ENCODE measurements at places on chromosomes 12 and 14.

- no peak for DNase-seq
These were observed 51.3 kb upstream of the DICER1 start for GRCh38 chr14:95208598-95208997.

DNA sequence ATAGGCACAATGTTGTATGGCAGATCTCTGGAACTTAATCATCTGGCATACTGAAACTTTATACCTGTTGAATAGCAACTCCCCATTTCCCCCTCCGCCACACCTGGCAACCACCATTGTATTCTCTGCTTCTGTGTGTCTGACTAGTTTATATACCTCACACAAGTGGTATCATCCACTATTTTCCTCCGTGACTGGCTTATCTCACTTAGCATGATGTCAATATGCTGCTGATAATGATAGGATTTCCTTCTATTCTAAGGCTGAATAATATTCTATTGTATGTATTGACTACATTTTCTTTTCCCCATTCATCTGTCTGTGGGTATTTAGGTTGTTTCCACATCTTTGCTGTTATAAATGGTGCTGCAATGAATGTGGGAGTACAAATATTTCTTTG, 21.5 kb downstream of the BRMS1L start:
- no peak for DNase-seq

DNA sequence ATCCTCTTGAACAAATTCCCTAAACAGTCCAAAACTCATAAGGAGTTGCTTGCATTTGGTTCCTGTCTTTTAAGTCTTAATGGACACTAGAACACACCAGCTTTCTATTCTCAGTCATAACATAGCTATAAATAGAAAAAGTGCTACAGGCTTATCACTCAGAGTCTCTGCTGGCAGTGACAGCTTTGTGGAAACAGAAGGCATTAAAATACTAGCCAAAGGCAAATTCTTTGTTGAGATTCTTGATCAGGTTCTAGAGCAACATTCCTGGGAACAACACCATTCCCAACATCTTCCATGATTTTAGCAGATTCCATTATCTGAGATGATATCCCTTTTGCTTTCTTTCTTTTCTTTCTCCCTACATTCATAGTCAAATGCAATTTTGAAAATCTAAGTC, 207.7 kb upstream of the PLEKHG7 start:
- DNase-seq, result no peak

GRCh38 chr14:81205639-81206038, 15.1 kb downstream of the GTF2A1 start:
- DNase-seq, result no peak

- peak; percentile 35 for DNase-seq
These were observed 34.6 kb downstream of the NOC4L start for GRCh38 chr12:132178801-132179401.

Measured in effector CD4-positive, alpha-beta T cell (primary cell).